DMS53 (cell line): ENCODE measurements at places on chromosomes 4 and X.

- no peak for DNase-seq
These were observed 41.3 kb upstream of the TENM3 start for GRCh38 chr4:182201871-182202270.

- no peak for DNase-seq
These were observed 90.5 kb upstream of the ZNF827 start for GRCh38 chr4:146029147-146029546.

- DNase-seq, result peak; percentile 86
These were observed 56.9 kb upstream of the TADA2B start for GRCh38 chr4:6986072-6986780.

DNA sequence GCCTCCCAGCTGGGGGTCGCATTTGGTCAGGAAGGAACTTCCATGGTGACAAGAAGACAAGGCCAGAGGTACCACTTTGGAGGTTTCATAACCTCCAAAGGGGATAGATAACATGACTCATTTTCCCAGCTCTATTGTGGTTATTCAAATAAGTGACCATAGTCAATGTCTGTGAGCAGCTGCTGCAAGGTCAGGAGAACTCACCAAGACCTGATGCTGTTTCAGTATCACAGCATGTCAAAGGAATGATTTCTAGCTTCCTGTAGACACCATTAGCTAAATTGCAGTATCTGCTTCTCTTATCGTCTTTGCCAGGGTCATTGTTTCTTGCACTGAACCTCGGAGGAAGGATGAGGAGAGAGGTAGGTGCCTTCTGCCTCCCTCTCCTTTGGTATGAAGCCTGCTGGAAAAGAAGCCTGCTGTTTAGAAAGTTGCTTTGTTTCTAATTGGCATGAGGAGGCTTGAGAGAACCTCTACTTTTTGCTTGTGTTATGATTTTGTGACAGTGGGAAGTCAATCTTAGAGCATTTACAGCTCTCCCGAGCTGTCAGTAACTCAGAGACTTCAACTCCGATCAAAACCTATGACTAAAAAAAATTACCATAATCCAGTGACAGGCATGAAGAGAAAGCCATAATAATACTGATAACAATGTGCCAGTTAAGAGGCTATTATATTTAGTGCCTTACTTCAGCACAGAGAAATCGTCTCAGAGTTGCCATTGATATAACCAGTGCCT is 38.0 kb upstream of the GATB start:
- DNase-seq, result peak; percentile 16

GRCh38 chr4:41963105-41963504 is 18.5 kb upstream of the DCAF4L1 start:
- DNase-seq, result peak; percentile 64

DNA sequence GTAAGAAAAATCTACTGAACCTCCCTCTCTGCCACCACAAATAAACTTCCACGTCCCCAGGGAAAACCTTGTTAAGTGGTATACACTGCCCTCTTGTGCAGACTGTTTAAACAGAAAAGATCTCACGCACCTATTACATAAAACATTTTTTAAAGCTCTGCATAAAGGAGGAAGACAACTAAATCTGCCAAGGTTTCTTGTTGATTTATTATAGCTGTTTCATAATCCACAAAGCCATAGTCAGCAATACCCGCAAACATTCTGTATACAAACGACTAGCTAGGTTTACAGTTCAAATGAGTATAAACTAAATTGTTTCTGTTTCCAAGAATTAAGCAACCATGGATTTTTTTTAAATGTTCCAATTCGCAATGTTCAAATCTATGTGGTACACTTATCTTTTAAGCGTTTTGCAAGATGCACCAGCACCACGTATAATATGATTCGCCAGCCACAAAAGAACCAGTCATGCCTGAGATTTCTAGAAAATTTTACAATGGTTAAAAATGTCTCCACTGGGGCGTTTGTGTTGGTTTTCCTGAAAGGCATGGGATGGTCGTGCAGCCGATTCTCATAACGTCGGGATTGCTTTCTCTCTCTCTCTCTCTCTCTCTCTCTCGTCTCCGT is 164.6 kb downstream of the PRKX start:
- no peak for DNase-seq

DNA sequence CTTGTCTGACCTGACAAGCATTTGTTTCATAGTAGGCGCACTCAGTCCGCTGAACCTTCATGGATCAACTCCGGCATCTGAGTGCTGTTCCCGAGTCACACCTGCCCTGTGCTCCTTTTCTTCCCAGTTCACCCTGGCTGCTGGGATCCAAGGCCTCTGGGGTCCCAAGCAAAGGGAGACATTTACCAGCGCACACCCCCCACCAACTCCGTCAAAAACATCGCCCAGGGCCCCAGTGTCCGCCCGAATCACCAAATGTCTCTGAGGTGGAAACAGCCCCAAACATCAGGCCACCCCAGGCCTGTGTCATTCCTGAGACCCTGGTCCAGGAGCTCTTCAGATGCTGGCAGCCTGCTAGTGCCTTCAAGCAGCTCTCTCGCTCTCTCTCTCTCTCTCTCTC is 5.1 kb downstream of the BLOC1S4 start:
- no peak for DNase-seq

- no peak for DNase-seq
These were observed 203.5 kb upstream of the ITM2A start for GRCh38 chrX:79570524-79571240.

DNA sequence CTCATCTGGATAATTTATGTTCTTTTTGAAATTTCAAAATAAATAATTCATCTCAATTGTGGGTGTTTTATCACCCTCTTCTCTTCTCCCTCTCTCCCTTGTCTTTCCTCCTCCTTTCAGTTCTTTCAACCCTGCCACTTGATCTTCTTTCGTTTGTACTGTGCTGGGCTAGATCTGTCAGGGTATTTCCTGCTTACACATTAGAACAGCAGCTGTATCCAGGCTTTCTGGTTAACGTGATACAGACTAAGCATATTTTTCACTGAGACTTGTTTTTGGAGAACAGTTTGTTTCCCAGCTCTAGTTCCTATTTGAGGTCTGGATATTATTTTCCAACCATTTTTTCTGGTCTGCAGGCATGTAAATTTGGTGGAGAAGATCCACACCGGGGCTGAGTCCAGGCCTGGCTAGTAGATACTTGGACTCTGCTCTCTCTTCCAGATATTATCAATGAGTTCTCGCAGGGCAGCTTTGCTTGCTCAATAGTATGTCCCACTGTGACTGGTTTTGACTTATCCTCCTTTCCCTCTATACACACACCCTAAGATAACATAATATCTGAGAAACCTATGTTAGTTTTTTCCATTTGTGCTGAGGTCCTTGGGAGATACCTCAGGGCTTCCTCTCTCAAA is 1310.7 kb upstream of the TENM3 start:
- no peak for DNase-seq

DNA sequence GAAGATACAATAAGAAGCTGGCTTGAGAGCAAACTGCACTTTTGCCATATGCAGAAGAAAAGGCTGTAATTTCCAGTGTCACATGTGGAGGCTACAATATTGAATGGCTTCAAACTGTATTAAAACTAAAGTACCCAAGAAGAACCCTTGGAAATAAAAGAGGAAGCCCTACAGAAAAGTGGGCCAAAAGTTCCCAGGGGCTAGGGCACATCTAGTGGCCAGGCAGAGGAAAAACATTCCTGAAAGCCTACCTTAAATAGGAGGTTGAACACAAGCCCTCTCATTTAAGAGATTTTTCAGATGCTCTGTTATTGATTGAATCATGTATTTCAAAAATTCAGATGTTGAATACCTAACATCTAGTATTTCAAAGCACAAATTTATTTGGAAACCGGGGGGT is 40.6 kb upstream of the PRDX4 start:
- no peak for DNase-seq

GRCh38 chr4:145132511-145133098 is 34.5 kb downstream of the ABCE1 start:
- peak; percentile 8 for DNase-seq

GRCh38 chr4:28481565-28481964 is 1620.9 kb downstream of the STIM2 start:
- DNase-seq, result peak; percentile 90

- no peak for DNase-seq
These were observed 161.6 kb downstream of the NPNT start for GRCh38 chr4:106056914-106057313.

- no peak for DNase-seq
These were observed 6.8 kb downstream of the GABRA3 start for GRCh38 chrX:152444338-152444737.

GRCh38 chr4:71011451-71011850 is 18.0 kb downstream of the DCK start:
- no peak for DNase-seq

GRCh38 chr4:89212666-89213381 is 94.8 kb downstream of the GPRIN3 start:
- no peak for DNase-seq

DNA sequence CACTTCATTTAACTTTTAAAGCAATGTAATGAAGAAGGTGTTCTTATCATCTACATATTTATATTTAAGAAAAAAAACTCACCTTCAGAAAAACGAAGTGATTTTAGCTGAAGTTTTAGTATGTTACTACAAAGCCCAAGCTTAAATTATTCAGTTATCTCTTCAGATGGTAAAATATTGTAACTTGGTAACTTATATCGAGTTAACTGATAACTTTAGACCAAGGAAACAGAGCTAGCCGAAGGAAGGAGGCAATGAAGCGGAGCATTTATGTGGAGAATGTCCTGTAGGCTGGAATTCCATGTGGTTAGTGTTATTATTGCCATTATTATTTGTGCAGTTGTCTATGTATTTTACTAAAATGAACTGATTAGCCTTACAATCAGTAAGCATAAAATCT is 1102.1 kb upstream of the LCORL start:
- no peak for DNase-seq

GRCh38 chr4:186724864-186725468 is 1.3 kb upstream of the FAT1 start:
- peak; percentile 62 for DNase-seq

DNA sequence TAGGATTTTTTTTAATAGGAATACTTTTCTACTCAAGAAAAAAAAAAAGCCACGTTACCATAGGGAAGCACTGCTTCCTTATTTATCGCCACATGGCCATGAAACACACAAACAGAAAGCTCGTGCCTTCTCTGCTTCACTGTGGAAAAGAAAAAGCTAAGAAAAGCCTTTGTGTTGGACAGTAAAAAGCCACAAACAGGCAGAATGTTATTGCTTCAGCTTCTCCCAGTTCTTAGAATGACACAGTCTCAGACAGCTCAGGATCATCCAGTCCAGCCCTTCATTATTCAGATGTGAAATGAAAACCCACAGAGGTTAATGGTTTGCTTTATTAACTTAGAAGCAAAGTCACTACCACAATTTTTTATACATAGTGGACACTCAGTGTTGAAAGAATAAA is 181.6 kb upstream of the NOCT start:
- DNase-seq, result no peak

DNA sequence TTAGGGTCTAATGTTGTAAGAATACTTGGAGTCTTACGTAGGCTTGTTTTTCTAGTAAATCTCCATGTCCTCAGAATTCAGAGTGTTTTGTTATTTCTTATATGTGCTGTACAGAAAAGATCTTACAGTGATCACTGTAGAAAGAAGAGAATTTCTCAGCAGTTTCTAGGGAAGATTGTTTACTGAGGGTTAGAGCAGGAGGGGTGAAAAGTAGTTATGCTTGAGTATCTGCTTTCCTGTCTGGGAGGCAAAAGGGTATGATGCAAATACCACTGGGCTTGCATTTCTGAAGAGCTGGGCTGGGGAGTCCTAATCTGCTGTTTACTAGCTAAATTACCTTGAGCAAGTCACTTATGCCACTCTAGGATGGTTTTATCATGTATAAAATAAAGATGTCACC is 78.2 kb downstream of the BEND4 start:
- no peak for DNase-seq

DNA sequence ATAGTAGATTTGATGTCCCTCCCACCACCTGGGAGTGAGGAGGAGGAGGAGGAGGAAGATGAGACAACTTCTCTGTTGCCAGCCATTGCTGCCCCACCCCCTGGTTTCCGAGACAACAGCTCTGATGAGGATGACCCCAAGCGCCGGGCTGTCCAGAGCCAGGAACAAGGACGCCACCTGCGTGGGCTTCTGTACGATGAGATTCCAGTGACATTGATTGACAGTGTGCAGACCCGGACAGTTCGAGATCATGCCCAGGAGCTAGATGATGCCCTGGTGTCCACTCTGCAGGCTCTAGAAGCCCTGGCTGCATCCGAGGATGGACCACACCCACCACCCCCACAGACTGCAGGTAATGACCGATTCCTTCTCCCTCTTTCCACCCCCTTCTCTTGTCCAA is 30.5 kb upstream of the PRPS1 start:
- no peak for DNase-seq

DNA sequence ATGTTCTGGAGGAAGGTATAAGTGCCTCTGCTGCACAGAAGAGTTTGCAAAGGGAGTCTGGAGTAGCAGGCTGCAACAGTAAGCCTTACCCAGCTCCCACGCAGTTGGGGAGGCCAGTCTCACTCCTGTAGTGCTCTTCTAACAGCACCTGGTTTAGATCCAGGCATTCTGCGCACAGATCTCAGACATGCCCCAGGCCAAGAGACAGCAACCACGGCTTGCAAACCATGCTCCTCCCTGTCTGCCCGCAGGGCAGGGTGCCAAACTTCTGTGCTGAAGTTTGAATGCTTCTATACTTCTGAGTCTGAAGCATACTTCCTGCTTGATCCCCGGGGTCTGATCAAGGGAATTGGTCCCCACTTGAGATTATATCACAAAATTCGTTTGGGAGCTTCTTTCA is 106.3 kb downstream of the LINC00632 start:
- DNase-seq, result no peak

DNA sequence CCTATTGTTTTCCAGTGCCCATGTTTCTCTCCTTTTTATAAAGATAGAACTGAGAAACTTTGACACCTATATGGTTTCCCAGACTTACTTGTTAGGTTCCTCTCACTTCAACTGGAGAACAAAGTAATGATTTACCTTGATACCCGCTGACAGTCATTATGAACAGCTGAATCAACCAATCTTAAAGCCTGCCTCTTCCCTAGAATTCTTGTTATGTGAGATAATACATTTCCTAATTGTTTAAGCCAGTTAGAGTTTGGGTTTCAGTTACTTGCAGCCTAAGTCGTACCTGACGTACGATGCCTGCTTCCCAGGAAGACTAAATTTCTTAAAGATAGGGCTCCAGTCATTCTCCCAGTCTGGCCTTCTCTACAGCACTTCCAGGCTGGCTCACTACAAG is 97.3 kb downstream of the SHROOM4 start:
- DNase-seq, result no peak

GRCh38 chrX:107715331-107716117 is 60.1 kb downstream of the TSC22D3 start:
- DNase-seq, result peak; percentile 16

DNA sequence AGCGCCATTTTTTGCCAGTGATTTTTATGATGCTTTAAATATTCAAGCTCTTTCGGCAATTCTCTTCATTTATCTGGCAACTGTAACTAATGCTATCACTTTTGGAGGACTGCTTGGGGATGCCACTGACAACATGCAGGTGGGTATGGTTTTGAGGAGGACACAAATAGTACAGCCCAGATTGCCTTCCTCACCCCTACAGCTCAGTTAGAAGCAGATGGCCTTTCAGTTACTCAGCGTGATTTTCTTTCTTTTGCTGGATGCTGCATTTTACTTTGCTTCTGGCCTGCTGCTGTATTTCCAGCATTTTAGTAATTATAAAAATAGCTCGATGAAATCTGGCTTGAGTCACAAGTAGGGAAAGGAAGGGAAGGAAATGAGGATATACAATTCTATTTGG is 114.7 kb downstream of the SLC4A4 start:
- no peak for DNase-seq
